ENCODE measurements at places on chromosomes 5 and 9.

DNA sequence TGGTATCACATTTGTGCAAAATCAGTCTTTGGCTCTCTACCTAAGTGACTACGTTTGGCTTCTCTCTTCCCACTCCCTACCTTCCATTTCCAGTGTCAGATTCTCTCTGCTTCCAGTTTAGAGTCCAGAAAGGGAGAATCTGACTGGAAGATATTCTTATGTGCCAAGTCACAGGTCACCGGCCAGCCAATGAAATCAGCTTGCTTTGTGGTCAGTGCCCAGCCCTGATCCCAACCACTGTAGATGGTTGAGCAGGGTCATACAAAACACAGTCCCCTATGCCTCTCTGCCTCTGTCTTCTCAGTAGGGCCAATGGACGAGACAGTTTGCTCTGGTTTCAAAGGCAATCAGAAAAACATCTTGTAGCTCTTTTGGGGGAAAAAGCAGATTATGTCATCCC lies 15.6 kb upstream of the EPB41L4B start:
- DNase-seq = no peak

DNA sequence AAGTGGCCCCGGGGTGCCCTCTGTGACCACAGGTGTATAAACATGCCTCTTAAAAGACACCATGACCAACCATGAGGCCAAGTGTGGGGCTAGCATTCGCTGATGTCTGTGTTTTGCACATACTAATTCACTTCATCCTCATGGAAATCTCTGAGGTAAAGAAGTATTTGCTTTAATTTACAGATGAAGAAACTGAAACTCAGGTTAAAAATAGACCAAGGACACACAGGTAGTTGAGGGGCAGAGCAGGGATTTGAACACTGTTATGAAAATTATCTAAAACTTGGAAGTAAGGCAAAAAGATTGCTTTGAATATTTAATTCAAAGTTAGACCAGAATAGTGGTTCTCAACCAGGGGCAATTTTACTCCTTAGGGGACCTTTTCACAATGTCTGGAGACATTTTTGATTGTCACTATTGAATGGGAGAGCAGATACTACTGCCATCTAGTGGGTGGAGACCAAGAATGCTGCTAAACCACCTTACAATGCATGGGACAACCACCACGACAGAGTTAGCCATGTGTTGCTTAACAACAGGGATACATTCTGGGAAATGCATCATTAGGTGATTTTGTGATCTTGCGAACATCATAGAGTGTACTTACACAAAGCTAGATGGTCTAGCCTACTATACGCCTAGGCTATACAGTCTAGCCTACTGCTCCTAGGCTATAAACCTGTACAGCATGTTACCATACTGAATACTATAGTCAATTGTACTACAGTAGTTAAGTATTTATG lies 8.0 kb upstream of the FXN start:
- DNase-seq = peak; percentile 47

DNA sequence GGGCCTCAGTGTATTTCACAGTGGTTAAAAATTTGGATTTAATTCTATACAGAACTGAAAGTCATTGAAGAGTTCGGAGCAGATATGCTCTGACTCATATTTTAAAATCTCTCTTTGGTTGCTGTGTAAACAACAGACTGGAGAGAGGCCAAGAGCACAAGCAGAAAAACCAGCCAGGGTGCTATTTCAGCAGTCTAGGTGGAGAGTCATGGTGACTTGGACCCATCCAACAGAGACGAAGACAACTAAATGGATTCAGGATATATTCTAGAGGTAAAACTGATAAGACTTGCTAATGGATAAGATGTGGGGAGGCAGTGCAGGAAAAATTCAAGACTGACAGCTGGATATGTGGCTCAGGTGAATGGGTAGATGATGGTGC lies 168.9 kb downstream of the MAPKAP1 start:
- peak; percentile 72 for DNase-seq

GRCh38 chr5:16713386-16713928 lies 96.7 kb upstream of the RETREG1 start:
- DNase-seq = no peak
